ENCODE measurements at places on chromosomes 5 and 9.

- no peaks in the 10 kb centered on the region for H3K4me1 ChIP-seq
- H3K36me3 ChIP-seq, result no peaks in the 10 kb centered on the region
- no peak overlapping the region for H3K27ac ChIP-seq
- no peak for DNase-seq
- H3K4me3 ChIP-seq, result no peak overlapping the region
Measured at GRCh38 chr9:108054131-108054630, 564.6 kb upstream of the KLF4 start.

DNA sequence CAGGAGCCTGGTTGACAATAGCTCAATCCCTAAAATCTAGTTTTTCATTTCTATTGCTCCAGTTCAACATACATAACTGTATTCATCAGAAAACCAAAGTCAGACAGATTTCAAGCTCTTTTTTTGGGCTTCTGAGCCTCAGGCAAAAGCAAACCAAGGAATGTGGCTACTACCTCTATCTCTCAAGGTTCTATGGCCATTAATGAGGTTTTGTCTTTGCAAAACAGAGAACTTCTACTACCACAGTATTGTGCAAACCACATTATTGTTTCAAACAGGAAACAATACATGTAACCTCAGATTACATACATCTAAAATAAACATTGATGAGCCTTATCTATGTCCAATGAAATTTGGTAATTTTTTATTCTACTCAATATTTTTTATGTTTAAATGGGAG is 35.5 kb upstream of the FTMT start:
- H3K4me1 ChIP-seq, result no peaks in the 10 kb centered on the region
- DNase-seq, result no peak
- H3K36me3 ChIP-seq, result no peaks in the 10 kb centered on the region
- H3K27me3 ChIP-seq, result no peaks in the 10 kb centered on the region

DNA sequence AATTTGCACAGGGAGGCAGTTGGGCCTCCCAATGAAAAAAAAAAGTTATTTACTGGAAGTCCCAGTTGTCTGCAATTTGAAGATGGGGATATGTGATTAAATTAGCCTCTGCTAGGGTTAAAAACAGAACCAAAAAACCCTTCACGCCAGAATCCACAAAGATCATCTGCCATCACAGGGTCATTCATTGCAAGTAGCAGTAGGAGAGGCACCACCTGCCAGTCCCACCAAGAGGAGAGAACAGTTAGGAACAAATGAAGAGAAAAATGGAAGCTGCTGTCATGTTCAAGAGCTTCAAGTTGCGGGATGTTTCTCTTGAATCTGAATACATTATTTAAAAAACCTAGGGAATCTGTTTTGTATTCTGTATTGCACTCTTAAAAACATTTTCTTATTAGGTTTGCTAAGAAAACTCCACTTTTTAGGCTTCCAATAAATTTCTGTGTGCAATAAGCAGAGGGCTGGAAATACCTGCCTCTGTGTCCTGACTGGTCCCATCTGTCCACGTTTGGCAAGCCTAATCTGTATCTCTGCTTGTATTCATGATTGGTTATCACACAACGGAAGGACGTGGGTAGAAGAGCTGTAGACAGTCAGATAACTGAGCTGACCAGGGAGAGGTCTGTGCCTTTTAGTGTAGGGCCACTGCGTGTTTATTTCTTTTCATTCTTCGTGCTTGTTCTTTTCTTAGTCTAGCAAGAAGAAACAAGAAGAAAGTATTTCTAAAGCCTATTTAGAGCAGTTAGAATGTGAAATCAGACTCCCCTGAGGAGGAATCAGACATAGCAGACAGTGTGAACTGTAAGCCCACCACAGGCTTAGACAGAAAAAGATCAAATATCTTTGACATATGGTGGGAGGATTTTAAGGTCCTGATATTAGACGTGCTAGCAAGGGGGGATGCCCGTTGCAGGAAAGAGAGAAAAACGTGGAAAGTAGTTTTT is 630.6 kb upstream of the SEMA6A start:
- no peaks in the 10 kb centered on the region for H3K4me1 ChIP-seq
- no peaks in the 10 kb centered on the region for H3K27me3 ChIP-seq
- no peak for DNase-seq

GRCh38 chr5:131957721-131958441 is 12.4 kb upstream of the MEIKIN start:
- no peak overlapping the region for H3K4me3 ChIP-seq
- H3K27ac ChIP-seq, result no peak overlapping the region
- no peaks in the 10 kb centered on the region for H3K4me1 ChIP-seq
- DNase-seq, result no peak
- no peaks in the 10 kb centered on the region for H3K27me3 ChIP-seq

GRCh38 chr9:105647595-105648349 is 14.5 kb upstream of the TAL2 start:
- H3K36me3 ChIP-seq, result no peaks in the 10 kb centered on the region
- DNase-seq, result no peak
- H3K4me3 ChIP-seq, result no peak overlapping the region
- no peak overlapping the region for H3K27ac ChIP-seq

- no peak overlapping the region for H3K27ac ChIP-seq
- no peaks in the 10 kb centered on the region for H3K36me3 ChIP-seq
- no peak overlapping the region for H3K4me3 ChIP-seq
Measured at GRCh38 chr9:97980479-97980803, 2.7 kb upstream of the ANP32B start.

GRCh38 chr5:61866930-61867329 is 439.1 kb upstream of the KIF2A start:
- no peaks in the 10 kb centered on the region for H3K27me3 ChIP-seq
- no peaks in the 10 kb centered on the region for H3K4me1 ChIP-seq
- H3K4me3 ChIP-seq, result no peak overlapping the region
- no peaks in the 10 kb centered on the region for H3K36me3 ChIP-seq
- DNase-seq, result no peak

GRCh38 chr9:131165523-131165922 is 40.1 kb downstream of the NUP214 start:
- peaks cover 62% of the 10 kb centered on the region for H3K36me3 ChIP-seq
- H3K27ac ChIP-seq, result no peak overlapping the region
- no peak for DNase-seq

DNA sequence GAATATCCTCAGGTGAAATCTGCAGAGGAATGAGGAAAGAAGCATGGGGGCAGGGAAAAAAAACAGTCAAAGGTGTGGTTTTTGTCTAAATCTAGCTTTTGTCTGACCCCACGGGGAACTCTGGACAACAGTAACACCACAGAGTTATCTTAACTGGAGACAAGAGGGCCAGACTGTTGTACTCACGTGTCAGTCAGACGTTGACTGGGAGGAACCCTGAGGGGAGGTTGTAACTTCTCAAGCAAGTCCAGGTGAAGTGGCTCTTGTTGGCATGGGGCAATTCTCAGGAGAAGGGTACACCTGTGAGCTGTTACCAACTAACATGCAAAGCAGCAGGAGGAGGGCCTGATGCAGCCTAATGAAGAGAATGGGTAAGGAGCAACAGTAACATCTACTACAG is 44.1 kb upstream of the SHISAL2B start:
- no peak overlapping the region for H3K27ac ChIP-seq
- DNase-seq, result no peak
- H3K4me3 ChIP-seq, result no peak overlapping the region
- no peaks in the 10 kb centered on the region for H3K27me3 ChIP-seq

DNA sequence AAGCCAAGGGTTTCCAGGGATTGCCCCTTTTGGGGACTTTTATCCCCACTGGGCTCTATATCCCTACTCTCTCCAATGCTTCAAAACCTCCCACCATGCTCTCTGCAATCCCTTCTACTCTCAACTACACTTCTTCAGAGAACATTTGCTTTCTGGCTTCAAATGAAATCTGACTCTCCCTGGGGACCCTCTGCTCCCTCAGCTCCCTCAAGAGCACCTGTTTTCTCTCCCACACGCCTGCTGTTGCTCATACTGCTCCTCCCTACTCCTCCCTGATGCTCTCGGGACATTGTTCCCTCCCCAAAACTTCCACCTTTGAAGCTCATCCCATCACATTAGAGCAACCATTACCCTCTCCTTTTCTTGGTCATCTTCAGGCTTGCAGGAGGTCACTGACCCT is 344.9 kb downstream of the CDK5RAP2 start:
- H3K36me3 ChIP-seq, result no peaks in the 10 kb centered on the region
- DNase-seq, result no peak
- no peak overlapping the region for H3K4me3 ChIP-seq
- peaks cover 2% of the 10 kb centered on the region for H3K27me3 ChIP-seq
- no peak overlapping the region for H3K27ac ChIP-seq

DNA sequence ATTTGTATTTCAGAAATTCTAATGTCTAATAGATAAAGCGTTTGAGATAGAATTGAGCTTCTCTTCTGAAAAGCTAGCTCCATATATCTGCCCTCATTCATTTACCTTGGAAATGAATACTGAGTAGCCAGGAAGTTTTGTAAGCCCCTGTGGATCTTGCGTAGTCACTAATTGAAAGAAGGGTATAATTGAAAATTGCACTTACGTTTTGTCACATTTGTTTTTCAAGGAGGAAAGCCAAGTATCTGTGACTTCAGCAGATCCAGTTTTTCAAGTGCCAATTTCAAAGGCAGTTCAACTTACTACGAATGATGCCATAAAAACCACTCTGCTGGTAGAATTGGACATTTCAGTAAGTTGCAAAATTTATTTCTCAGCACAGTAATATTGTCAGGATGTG is 14.0 kb downstream of the MTRR start:
- no peaks in the 10 kb centered on the region for H3K27me3 ChIP-seq
- DNase-seq, result no peak
- peaks cover 88% of the 10 kb centered on the region for H3K36me3 ChIP-seq
- no peak overlapping the region for H3K4me3 ChIP-seq
- H3K27ac ChIP-seq, result no peak overlapping the region
- peaks cover 5% of the 10 kb centered on the region for H3K4me1 ChIP-seq

DNA sequence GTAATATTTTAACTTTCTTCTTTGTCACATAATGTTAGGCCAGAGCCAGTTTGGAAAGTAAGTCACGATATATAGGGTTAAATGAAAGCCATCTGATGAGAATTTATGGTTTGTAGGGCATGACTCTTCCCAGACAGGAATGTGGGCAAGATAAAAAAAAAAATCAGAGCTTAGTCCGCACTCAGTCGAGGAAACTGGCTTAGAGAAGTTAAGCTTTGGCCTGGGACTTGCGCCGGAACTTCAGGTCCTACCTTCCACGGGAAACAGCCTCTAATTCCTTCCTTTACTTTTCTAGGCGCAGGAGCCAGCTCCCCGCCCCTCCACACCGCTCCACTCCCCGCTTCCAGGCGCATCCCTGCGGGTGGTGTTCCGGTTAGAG is 475 bp downstream of the DDX31 start:
- H3K36me3 ChIP-seq, result no peaks in the 10 kb centered on the region
- peak overlapping the region; percentile 97 for H3K27ac ChIP-seq
- H3K4me3 ChIP-seq, result peak overlapping the region; percentile 100

DNA sequence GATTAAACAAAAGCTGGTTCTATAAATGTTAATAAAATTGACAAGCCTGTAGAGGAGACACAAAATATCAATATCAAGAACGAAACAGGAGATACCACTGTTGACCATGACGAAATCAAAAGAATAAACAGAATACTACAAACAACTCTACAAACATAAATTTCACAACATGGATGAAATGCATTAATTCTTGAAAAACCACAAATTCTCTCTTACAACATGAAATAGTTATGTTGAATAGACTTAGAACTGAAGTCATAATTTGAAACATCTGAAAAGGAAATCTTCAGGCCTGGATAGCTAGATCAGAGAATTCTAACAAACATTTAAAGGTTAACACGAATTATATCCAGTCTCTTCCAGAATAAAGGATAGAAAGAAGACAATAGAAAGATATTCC is 6.9 kb upstream of the SPATA31C1 start:
- no peak overlapping the region for H3K27ac ChIP-seq
- H3K36me3 ChIP-seq, result no peaks in the 10 kb centered on the region
- no peaks in the 10 kb centered on the region for H3K27me3 ChIP-seq

DNA sequence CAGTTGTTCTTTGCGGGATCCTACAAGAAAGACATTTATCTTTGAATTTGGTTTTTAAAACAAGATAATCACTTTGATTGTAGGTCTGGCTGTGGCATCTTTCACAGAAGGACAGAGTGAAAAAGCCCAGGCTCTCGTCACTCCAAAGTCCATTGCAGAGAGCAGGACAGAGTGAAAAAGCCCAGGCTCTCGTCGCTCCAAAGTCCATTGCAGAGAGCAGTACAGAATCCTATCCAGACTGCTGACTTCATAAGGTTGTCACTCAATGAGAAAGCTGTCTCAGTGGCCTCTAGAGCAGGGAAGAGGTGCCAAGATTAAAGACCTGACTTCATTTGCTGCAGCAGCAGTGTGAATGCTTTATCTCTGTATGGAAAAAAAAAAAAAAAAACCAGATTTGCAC is 16.3 kb upstream of the GPX8 start:
- H3K36me3 ChIP-seq, result no peaks in the 10 kb centered on the region
- H3K27ac ChIP-seq, result no peak overlapping the region
- H3K4me3 ChIP-seq, result no peak overlapping the region
- DNase-seq, result no peak
- H3K4me1 ChIP-seq, result peaks cover 18% of the 10 kb centered on the region
- H3K27me3 ChIP-seq, result no peaks in the 10 kb centered on the region

GRCh38 chr5:57780306-57780960 is 297.8 kb upstream of the ACTBL2 start:
- H3K4me3 ChIP-seq, result no peak overlapping the region
- no peaks in the 10 kb centered on the region for H3K4me1 ChIP-seq

GRCh38 chr9:74138182-74138581 is 359.0 kb upstream of the RORB start:
- DNase-seq, result no peak
- H3K4me1 ChIP-seq, result no peaks in the 10 kb centered on the region
- H3K27me3 ChIP-seq, result no peaks in the 10 kb centered on the region
- no peak overlapping the region for H3K4me3 ChIP-seq
- H3K36me3 ChIP-seq, result no peaks in the 10 kb centered on the region

DNA sequence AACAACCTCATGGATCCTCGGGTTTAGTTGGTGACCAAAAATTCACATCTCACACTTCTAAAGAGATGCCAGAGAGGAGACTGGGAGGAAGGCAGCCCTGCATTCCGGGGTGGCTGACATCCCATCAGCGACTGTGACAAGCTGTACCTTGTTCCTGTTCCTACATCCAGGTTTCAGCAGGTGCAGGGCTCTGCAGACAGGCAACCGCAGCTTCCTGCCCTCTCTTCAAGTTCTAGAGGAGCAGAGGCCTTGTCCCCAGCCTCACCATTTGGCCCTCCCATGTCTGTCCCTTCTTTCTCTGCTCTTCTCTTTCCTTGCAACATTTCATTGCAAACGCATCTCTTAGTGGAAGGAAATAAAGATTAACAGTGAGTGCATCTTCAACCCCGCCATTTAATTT is 454.6 kb downstream of the IRX1 start:
- H3K4me1 ChIP-seq, result no peaks in the 10 kb centered on the region
- H3K27ac ChIP-seq, result no peak overlapping the region
- no peak overlapping the region for H3K4me3 ChIP-seq
- H3K36me3 ChIP-seq, result no peaks in the 10 kb centered on the region

GRCh38 chr5:1436036-1436435 is 9.2 kb downstream of the SLC6A3 start:
- no peaks in the 10 kb centered on the region for H3K4me1 ChIP-seq
- no peaks in the 10 kb centered on the region for H3K27me3 ChIP-seq
- no peaks in the 10 kb centered on the region for H3K36me3 ChIP-seq
- no peak for DNase-seq
- no peak overlapping the region for H3K27ac ChIP-seq
- no peak overlapping the region for H3K4me3 ChIP-seq

All from CD4-positive, alpha-beta T cell (primary cell).